ENCODE measurements at places on chromosomes 2 and 18.
A peak's percentile ranks its signal among the peaks of the same experiment; 100 is the strongest.

- DNase-seq: peak; percentile 83
Measured at GRCh38 chr2:25342372-25343186, 854 bp upstream of the DNMT3A start.

- no peak for DNase-seq
Measured at GRCh38 chr2:16645088-16645487, 20.5 kb downstream of the CYRIA start.

DNA sequence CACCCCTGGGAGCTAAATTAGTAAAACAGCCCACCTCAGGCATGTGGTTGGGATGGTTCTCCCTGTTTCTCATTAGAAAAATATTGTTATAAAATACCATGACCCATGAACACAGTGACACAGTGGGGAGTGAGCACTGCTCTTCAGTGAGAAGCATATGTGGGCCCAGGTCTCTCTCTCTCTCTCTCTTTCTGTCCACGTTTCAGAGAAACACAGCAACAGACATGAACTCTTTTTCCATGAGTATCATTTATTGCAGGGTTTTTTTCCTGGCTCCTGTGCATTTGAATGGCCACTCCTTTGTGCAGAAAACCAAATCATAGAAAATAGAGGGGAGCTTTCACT lies 41.2 kb downstream of the CYRIA start:
- no peak for DNase-seq

DNA sequence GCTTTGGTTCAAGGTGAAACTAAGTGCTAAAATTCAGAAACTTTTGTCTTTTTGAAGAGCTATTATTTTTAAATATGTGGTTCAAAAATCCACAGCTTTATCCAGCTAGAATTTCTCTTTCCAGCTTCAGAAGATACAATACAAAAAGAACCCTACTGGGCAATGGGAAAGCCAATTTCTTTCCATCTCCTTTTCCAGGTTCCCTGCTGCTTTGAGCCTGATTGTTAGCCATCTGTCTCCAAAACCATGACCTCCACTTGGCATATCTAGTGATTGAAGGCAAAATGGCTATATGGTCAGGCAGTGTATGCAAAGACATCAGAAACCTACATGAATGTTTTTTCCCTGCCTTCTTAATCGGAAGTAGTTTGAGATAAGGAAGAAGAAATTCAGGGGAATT lies 134.1 kb downstream of the KCNH7 start:
- no peak for DNase-seq

GRCh38 chr2:148515976-148516375 lies 128.6 kb upstream of the EPC2 start:
- no peak for DNase-seq

- no peak for DNase-seq
Measured at GRCh38 chr2:197211881-197212342, 98.7 kb downstream of the ANKRD44 start.

DNA sequence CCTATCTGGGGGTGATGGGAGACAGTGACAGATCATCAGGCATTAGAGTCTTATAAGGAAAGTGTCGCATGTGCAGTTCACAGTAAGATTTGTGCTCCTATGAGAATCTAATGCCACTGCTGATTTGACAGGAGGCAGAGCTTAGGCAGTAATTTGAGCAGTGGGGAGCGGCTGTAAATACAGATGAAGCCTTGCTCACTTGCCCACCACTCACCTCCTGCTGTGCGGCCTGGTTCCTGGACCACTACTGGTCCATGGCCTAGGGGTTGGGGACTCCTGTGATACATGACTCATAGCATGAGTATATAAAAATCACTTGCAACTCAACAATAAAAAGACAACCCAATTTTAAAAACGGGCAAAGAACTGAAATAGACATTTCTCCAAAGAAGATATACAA lies 71.1 kb upstream of the ACAA2 start:
- DNase-seq: no peak

GRCh38 chr2:71609958-71610357 lies 156.6 kb downstream of the DYSF start:
- peak; percentile 63 for DNase-seq

DNA sequence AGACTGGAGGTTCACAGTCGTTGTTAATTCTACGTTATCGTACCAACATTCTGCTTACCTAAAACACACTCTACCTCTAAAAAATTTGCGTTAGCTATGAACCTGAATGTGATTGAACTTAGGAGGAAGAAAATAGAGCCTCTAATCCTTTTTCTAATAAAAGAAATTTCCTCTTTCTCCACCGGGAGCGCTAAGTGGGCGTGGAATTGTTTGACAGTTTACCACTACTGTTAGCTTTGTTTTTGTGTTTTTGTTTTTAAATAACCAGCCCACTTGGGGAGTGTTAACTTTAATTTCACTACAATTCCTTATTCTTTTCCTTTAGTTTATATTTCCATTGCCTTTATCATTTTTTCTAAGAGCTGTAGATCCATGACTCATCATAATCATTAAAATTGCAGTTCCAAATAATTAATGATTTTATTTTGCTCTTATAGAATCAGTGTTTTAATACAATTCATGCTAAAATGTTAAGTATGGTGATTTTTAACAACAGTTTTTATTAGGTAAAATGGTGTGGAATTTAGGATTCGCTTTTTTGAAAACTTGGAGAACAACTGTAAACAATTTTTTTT lies 55.0 kb upstream of the ITM2C start:
- DNase-seq: no peak

DNA sequence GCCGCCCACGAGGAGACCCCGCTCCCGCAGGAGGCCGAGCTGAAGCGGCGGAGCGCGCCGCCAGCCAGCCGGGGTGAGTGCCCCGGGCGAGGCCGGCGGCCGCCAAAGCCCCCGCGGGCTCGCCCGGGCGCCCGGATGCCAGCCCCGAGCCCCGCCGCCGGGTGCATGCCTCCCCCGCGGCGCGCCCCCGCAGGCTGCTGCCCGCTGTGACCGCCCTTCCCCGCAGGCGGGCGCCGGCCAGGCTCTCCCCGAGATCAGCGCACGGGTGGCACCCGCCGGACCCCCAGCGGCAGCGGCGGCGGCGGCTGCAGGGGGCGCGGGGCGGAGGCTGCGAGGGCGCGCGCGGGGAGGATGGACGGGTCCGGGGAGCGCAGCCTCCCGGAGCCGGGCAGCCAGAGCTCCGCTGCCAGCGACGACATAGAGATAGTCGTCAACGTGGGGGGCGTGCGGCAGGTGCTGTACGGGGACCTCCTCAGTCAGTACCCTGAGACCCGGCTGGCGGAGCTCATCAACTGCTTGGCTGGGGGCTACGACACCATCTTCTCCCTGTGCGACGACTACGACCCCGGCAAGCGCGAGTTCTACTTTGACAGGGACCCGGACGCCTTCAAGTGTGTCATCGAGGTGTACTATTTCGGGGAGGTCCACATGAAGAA lies 470 bp downstream of the KCNF1 start:
- DNase-seq: no peak

- no peak for DNase-seq
Measured at GRCh38 chr2:233353101-233353768, 1.1 kb upstream of the DGKD start.

DNA sequence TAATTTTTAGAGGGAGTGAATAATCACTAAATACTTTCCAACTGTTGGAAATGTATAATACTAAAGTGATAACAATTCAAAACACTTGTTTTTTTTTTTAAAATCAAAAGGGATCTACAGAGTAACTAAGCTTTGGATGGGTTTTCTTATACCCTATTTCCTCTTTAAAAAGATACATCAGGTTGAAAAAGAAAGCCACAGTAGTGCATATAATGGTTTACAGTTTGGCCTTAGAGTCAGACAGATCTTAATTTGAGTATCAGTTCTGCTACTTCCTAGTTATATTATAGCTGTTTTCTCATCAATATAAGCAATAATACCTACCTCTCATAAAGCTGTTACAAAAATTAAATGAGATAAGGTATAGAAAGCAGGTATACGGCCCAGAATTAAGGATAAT lies 28.5 kb downstream of the PSME4 start:
- DNase-seq: no peak

- DNase-seq: no peak
Measured at GRCh38 chr18:57444301-57444759, 9.2 kb downstream of the ONECUT2 start.

DNA sequence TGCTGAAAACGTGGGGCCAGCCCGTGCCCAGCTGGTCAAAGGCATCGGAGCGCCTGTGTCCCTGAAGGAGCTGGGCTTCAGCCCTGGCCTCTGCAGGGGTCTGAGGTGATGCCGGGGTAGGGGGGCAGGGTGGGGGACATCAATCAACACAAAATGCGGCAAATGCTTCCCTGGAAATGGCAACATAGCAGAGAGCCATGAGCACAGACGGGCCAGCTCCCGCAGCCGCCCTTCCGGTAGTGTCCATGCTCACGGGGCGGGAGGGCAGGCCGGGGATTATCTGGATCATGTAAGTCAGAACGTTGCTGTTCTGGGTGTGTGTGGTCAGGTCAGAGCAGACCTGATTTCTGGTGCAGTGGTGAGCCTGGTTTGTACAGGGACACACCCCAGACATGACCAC lies 56.5 kb upstream of the TWIST2 start:
- peak; percentile 13 for DNase-seq

- DNase-seq: no peak
Measured at GRCh38 chr2:144701259-144701658, 181.3 kb upstream of the ZEB2 start.

DNA sequence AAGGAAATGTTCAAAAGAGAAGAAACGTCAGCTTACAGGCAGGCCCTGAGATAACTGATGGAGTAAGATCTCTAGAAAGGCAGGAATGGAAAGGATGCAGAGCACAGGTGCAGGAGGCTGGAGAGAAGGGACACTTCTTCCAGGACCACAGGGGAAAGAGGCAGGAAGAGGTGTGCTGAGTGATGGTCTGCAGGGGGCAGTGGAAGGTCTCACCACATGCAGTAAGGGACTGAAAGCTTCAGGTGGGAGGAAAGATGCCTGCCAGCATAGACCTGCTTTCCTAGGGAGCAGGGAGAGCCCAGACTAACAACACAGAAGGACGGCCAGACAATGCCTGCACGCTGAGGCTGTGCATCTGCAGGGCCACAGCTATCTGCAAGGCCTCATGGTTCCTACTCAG lies 156.8 kb downstream of the L3MBTL4 start:
- DNase-seq: no peak

GRCh38 chr18:63169853-63170252 lies 149.7 kb downstream of the BCL2 start:
- no peak for DNase-seq

GRCh38 chr18:48767090-48767690 lies 183.6 kb downstream of the SMAD7 start:
- DNase-seq: peak; percentile 40

- no peak for DNase-seq
Measured at GRCh38 chr2:238595750-238596570, 169.2 kb downstream of the ASB1 start.

GRCh38 chr2:85179541-85179940 lies 46.3 kb downstream of the TCF7L1 start:
- DNase-seq: no peak

DNA sequence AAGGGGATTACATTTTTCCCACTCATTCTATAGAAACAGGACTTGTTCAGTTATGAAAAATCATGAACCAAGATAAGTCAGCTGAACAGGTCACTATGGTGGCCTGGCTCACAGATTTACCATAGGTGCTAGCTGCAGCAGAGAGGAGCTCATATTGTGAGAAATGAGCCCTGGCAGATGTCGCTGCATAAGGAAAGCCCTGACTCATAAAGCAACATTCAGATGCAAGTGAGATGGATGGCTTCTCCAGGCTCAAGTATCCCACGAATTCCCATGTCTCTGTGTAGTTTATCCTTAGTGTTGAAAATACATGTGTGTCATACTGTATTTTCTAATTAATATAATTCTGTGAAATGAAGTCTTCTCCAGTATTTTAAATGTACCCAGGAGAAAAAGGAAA lies 115.0 kb upstream of the LHCGR start:
- no peak for DNase-seq

GRCh38 chr2:182606728-182607681 lies 109.1 kb upstream of the DNAJC10 start:
- no peak for DNase-seq

- no peak for DNase-seq
Measured at GRCh38 chr18:47944972-47945852, 14.8 kb upstream of the SMAD2 start.

- DNase-seq: no peak
Measured at GRCh38 chr2:169860149-169860548, 32.9 kb downstream of the UBR3 start.
